ENCODE measurements at places on chromosomes 3 and 15.

- DNase-seq: no peak
Measured at GRCh38 chr3:127286571-127287140, 1.2 kb downstream of the PRR20G start.

DNA sequence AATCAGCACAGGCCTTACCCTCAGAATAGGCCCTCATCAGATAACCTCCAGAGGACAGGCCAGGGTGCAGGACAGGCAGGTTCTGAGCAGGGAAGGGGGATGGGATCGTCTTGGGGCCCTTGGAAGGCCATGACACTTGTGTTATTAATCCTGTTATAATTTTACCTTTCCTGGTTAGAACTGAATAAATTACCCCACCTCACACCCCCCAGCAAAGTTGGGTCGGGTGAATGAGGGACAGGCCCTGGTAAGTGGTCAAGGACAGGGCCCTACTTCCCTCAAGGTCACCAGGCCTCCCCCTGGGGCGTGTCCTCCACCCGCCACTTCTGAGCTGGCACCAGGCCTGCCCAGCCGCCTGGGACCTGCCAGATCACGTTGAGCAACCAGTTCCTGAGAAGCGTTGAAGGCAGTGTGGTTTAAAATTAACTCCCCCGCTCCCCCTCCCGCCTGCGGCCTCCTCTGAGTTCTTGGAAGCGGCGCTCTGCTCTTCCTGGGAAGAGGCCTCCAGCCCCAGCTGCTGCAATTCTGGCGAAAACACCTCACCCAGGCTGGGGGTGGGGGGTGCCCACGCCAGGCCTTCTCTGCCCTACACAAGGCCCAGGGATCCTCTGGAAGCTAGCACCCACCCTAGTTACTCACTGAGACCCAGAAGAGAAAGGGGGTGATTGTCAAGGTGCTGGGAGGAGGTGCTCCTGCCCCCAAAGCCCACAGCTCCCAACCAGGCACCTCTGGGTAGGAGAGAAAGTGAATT, 10.6 kb downstream of the CISH start:
- DNase-seq: peak; percentile 92

DNA sequence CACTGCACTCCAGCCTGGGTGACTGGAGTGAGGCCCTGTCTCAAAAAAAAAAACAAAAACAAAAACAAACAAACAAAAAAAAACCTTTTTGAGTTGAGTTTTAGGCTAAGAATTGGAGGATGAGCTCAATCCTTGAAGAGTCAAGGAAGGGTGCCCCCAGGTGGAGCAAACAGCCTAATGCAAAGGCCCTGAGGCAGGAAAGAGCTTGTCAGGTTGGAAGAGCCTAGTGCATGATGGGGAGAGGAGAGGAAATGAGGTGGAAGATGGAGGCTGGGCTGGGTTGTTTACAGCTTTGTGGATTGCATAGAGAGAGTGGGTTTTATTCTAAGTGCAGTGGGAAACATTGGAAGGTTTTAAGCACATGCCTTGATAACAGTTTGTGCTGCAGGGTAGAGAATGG, 2.1 kb upstream of the SNX22 start:
- DNase-seq: no peak

GRCh38 chr15:69797051-69797595, 300.6 kb downstream of the TLE3 start:
- no peak for DNase-seq

- no peak for DNase-seq
Measured at GRCh38 chr15:74573987-74574386, 33.0 kb downstream of the ARID3B start.

- DNase-seq: no peak
Measured at GRCh38 chr3:132681421-132681820, 21.3 kb downstream of the UBA5 start.

DNA sequence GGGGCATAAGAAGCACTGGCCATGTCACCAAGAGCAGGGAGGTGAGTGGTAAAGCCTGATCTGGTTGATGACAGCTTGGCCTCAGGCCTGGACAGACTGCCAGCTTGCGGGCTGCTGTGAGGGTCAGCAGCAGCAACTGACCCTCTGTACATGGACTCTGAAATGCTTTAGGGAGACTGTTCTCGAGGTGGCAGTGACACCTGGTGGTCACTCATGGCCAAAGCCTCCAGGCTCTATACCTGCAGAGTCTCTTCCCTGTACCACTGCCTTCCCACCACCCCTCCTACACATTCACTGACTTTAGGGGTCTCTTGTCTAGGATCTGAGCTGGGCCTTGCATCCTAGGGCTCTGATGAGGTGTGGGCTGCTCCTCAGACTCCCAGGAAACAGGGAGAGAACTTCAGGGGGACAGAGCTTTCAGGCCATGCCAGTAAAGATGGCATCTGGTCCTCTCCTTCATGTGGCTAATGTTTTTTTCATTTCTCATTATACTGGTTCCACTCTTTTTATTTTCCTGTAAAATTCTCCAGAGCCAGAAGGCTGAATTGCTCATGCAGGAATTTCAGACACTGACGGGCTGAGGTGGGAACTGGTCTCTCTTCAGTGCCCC, 17.2 kb upstream of the TIMP4 start:
- DNase-seq: peak; percentile 67
